Fibroblast of skin of abdomen (primary cell): ENCODE measurements at places on chromosomes 1 and 21.
A peak's percentile ranks its signal among the peaks of the same experiment; 100 is the strongest.

DNA sequence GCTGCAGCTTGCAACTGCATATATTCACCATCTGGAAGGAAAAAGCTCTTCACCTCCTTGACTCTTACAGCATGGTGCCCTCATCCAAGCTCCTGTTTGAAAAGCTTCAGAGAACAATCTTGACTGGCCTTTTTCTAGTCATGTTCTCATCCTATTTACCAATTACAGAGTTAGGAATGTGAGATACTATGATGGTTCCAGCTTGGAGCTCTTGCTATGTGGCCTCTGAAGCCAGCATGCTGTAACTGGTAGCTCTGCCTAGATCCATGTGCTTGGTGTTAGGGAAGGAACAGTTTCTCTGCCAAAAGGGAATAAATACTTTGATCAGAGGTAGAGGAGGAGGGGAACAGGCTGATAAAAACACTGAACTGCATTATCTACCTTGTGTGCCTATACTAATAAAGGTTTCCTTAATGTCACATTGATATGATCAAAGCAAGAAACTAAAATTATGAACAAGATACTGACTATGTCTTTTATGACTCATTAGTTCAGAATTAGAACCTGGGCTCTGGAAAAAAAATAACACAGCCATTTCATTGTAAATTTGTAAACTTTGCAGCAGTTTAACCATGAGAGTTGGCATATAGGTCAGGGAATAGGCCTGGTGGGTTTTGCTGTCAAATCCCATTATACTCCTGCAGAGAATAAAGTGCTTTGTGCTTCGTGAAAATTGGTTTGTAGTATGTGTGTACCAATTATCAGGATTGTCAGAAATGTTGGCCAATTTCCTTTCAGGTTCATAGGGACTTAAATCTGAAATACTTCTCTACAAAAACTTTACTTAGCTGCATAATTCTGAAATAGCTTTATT lies 92.7 kb downstream of the LEPR start:
- DNase-seq = peak; percentile 17

GRCh38 chr1:244100276-244100675 lies 49.2 kb downstream of the ZBTB18 start:
- DNase-seq = no peak

DNA sequence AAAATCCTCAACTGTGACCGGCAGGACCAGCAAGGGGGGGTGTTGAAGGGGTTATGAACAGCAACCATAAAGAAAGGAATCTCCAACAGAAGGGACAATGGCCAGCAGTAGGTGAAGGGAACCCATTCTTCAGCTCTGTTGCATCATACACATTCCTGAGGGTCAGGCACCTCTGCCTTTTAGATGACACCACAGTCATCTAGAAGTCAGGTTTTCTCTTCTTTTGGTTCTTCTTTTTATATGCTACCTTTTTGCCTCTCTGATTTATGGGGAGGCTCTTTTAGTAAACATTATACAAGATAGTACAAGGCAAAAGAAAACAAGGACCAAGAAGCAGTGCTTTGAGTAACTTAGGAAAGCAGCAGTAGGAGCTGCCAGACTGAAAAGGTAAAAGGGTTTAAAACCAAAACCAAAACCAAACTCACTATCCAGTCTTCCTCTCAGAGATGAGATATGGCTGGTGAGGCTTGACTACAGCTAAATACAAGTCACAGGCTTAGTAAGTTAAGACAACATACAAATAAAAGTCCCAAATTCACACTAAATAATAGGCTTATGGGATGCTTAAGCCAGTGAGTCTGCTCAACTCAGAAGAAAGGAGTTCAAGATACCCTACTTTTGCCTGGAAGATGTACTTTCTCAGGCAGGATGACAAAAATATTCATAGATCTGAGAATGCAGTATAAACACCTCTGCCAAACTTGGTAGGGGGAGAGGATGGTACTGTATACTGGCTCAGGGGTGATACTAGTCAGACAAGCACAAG lies 4.1 kb downstream of the TEX38 start:
- no peak for DNase-seq

- DNase-seq = no peak
These were observed 12.3 kb downstream of the LRRN2 start for GRCh38 chr1:204673209-204673608.

DNA sequence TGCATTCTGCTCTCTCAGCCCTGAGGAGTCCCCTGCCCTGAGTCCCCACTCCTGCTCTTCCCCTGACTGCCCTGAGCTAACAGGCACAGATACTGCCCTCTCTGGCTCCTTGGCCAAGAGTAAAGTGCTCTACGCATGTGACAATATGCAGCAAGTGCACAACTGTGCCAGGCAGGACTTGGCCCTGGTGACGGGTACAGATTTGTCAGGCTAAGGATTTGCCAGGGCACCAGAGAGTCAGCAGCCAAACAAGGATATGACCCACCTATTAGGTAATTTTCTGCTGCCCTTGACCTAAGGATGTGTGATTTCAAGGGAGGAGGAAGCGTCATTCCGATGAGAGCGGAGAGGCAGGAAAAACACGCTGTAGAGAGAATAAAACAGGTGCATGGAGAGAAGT lies 339.0 kb downstream of the PTPRU start:
- no peak for DNase-seq
